ENCODE measurements at places on chromosomes 5 and 9.

DNA sequence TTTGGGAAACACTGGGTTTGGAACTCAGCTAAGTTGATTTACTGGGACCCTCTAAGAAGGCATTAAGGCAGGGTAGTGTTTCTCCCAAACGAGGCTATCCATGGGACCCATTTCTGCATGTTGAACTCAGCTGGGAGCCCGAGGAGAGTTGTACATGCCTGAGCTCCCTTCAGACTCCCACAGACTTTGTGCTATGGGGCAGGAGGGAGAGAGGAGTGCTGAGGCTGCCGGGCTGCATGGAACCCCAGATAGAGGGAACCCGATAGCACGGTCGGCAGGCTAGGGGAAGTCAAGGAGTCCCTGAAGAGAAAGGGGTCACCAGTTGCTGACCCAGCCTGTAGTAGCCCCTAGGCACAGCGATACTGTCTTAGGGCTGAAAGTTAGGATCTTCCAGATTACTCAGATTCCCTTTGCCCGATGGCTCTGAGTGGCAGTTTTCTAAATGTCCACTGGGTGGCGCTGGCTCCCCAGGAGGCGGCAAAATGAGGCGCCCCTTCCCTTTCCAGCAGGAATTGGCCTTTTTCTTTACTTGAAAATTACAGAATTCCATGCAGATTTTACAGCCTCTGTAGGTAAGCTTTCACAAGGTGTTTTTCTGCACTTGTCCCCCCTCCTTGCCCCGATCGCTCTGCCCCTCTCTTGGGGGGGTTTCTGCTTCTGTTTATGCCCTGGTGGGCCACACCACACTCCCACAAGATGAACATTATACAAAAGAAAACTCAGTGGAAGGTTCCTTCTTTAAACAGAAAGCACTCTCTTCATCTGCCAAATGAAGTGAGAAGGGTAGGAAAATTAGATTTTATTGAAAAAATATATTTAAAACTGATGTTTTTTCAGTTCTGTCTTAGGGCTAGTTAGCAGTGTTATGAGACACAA, 17.8 kb downstream of the NANS start:
- DNase-seq: peak; percentile 67

DNA sequence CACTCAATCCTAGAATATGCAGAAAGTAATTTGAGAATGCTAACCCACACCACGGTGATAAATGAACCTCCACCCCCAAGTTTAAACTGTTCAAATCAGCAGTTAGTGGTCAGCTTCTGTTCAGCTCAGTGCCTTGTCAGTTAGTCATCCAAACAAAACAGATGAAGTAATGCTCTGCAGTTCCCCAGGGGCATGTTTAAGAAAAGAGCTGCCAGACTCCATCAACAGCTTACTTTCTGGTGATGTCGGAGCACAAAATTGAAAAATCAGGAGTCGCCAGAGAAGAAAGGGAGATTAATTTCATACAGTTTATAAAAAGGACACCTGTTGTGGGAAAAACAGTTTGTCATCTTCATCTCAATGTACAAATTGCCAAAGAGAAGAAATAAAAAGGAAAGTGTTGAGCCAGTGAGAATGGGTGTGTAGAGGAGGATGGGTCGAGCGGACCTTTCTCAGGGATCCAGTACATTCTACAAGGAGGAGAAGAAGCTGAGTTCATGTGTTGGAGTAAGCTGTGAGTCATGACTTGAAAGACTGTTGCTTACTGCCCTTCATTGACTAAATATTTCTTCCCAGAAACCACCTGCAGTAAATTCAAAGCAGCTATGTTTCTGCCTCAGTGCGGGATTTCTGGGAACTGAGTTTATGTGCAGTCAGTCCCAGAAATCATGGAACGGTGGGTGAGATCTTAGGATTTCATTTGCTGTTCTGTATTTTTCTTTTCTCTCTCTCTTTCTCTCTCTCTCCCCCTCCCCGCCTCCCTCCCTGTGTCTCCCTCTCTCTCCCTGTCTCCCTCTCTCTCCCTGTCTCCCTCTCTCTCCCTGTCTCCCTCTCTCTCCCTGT, 13.7 kb downstream of the TRIO start:
- no peak for DNase-seq

DNA sequence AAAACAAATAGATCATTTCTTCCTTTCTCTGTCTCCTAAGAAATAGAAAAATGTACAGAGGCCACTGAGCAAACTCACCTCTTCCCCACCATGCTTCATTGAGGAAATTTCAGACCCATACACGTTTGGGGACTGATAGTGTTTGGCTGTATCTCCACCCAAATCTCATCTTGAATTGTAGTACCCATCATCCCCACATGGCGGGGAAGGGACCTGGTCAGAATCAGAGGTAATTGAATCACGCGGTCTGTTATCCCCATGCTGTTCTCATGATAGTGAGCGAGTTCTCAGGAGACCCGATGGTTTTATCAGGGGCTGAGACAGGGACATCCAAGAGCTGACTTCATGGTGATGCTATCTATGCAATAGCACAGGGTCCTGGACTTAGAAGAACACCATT, 1655.8 kb downstream of the MAT2B start:
- DNase-seq: no peak

DNA sequence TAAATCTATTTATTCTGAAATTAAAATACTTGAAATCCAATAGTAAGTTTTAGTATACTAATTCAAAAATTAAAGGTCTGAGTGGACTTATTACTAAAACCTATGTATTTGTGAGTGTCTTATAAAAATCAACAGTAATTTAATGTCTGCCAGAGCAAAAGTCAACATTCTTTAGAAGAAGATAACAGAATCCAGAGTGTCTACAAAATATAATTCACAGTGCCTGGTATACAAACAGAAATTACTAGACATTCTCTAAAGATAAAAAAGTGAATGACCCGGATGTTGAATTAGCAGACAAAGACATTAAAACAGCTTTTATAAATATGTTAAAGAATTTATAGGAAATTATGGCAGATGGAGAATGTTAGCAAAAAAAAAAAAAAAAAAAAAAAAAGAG, 22.4 kb upstream of the IRX4 start:
- DNase-seq: no peak

GRCh38 chr5:102996011-102996575, 123.8 kb downstream of the GIN1 start:
- no peak for DNase-seq

GRCh38 chr5:17991775-17992174, 357.5 kb downstream of the TAF11L14 start:
- DNase-seq: no peak

GRCh38 chr9:73007966-73008672, 55.3 kb upstream of the ALDH1A1 start:
- DNase-seq: no peak

DNA sequence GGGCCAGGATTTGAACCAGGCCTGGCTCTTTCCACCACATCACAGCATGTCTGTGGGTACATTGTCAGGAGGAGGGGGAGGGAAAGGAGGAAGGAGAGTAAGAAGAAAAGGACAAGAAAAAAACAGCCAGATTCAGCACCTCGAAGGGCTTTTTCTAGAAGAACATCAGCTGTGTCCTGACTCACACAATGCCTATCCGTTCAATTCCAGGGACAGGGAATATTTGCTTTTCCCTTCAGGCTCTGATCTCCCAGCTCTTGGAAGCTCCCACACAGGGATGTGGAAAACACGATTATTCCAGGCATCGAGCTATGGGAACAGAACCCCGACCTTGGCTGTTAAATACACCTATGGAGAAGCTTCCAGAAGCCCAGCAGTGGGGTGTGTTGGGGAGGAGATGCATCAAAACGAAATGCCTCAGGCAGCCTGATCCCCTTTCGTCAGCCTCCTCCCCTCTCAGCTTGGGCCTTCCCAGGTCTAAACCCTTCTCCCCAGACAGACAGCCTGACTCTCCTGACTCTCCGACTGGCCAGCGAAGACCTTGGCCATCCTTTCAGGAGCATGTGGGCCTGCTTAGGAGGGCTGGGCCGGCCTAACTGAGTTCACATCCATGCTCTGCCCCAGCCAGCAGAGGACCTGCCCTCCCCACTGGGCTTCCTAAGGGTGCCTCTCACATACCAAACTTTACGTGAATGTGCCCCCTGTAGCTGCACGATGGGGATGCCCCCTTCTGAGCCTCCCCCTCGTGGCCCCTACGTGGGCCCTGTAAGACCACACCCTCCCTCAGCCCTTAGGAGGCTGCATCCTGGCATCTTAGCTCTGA, 54.4 kb downstream of the NEURL1B start:
- DNase-seq: no peak

DNA sequence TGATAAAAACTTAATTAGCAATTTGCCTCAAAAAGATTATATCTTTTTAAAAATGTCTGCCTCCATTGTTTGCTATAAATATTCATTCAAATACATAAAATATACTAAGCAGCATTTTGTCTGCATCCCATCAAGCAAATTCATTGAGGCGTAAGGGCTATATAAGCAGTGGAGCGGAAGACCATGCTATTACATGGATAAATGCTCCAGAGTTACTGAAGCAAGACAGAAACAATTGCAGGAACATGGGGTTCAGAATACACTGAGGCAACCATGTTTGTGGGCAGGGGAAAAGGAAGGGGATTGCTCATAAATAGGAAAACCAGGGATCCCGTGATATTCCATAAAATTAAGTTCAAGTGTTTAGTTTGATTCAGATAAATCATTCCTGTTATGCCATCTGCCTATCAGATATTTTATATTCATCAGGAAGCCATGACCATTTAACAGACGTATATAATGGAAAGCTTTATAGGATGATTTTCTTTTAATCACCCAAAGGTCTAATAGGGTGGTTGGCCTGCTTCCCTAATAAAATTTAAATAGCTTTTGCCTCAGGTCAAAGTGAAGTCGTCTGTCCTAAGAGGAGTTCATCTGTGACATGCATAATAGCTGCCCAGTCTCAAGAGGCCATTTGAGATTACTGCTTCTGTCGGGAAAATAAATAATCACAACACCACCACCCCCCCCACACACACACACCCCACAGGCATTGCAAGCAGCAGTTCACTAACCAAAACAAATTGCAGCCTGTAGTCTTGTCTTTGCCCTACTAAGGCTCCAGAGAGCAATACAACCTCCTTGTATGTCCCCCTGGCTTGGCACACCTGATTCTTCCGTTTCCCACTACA, 105.2 kb downstream of the RASEF start:
- no peak for DNase-seq

DNA sequence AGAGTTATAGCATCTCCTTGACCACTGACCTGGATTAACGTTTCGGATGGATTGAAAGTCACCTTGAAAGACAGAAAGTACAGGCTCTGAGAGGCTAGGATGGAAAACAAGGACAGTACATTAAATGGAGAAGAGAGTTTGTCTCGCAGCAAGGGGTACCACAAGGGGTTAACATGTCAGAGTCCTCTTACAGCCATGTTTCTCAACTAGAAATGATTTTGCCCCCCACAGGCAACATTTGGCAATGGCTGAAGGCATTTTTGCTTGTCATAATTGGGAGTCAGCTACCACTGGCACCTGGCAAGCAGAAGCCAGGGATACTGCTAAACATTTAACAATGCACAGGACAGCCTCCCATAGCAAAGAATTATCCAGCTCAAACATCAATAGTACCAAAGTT, 90.8 kb upstream of the EQTN start:
- no peak for DNase-seq

GRCh38 chr5:88556406-88556805, 287.8 kb upstream of the TMEM161B start:
- no peak for DNase-seq

DNA sequence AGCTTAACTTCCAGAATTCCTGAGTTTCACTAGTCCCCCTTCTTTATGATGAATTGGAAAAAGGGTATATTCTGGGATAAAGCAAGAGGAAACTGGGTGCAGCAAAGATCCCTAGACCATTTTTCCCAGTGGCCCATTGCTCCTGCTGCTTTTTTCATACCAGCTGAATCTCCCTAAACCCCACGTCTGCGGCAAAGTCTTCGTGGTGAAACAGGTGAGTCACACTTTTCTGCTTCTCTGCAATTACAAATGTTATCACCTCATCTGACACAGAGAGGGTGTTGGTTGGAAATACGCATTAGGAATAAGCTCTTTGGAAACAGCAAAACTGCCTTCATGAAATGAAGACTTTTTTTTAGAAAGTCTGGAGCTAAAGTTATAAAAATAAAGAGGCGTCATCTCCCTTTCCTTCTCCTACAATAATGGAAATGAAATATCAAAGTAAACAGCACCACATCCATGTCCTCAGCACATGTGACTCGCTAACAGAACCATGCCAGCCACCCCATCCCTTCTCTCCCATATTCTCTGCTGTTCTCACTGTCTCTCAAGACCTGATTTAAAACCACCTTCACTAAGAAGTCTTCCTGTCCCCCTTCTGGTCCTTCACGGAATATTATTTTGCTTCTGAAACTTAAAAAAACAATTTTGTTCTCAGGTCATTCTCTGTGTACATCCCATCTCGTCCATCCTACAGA, 39.5 kb upstream of the GLRX start:
- no peak for DNase-seq

GRCh38 chr5:16750445-16750844, 133.6 kb upstream of the RETREG1 start:
- no peak for DNase-seq

DNA sequence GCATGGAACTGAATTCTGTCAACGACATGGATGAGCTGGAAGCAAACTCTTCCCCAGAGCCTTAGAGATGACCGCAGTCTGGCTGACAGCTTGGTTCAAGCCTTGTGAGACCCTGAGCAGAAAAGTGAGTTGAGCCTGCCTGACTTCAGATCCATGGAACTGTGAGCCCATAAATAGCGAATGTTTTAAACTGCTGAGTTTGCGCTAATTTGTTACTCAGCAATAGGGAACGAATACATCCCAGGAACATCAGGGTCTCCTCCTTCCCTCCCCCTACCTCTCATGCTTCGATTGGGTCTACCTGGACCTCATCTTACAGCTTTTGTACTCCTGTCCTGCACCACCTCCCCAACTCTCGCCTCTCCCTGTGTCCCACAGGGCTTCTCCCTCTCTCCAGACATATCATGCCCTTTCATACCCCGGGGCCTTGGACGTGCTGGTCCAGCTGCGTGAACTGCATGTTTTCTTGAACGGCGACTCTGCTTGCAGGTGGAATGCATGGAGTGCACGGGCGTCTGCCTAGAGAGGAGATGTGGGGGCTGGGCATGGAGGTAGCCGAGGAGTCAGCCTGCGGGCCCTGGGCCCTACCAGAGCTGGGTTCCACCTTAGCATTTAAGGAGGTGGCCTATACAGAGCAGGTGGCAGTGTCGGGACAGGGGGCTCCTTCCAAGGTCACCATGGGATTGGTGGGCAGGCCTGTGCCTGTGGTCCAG, 7.9 kb downstream of the GADD45G start:
- no peak for DNase-seq

Data from stimulated activated effector memory CD8-positive, alpha-beta T cell treated with anti-CD3 and anti-CD28 coated beads, Interleukin-12 subunit alpha, Interleukin-12 subunit beta, amount 100 ng/mL, for 72 hours (primary cell).